ENCODE measurements at places on chromosomes 2 and 18.

- no peaks in the 10 kb centered on the region for H3K27me3 ChIP-seq
- no peaks in the 10 kb centered on the region for H3K36me3 ChIP-seq
- H3K4me3 ChIP-seq, result no peak overlapping the region
- H3K27ac ChIP-seq, result no peak overlapping the region
- H3K4me1 ChIP-seq, result no peaks in the 10 kb centered on the region
- no peak for DNase-seq
These were observed 90.3 kb downstream of the C1QL2 start for GRCh38 chr2:119068154-119068725.

GRCh38 chr18:58990720-58991119, 126.0 kb downstream of the ZNF532 start:
- peak overlapping the region; percentile 90 for H3K27ac ChIP-seq
- H3K27me3 ChIP-seq, result no peaks in the 10 kb centered on the region
- no peak for DNase-seq

DNA sequence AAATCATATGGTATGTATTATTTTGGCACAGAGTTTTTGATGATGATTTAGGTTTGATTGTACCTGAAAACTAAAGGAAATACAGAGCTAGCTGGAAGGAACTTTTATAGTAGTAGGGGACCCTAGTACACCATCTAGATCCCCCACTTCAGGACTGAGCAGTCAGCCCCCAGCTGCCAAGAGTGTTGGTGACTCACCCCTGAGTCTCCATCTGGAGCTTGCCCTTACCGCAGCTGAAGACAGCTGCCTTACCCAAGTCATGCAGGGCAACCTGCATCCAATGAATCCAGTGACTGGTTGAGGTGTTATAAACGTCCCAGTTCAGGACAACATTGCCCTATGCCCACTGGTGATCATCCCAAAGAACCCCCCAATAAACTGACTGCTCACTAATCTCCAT, 15.3 kb downstream of the PMS1 start:
- no peaks in the 10 kb centered on the region for H3K36me3 ChIP-seq
- no peaks in the 10 kb centered on the region for H3K4me1 ChIP-seq

DNA sequence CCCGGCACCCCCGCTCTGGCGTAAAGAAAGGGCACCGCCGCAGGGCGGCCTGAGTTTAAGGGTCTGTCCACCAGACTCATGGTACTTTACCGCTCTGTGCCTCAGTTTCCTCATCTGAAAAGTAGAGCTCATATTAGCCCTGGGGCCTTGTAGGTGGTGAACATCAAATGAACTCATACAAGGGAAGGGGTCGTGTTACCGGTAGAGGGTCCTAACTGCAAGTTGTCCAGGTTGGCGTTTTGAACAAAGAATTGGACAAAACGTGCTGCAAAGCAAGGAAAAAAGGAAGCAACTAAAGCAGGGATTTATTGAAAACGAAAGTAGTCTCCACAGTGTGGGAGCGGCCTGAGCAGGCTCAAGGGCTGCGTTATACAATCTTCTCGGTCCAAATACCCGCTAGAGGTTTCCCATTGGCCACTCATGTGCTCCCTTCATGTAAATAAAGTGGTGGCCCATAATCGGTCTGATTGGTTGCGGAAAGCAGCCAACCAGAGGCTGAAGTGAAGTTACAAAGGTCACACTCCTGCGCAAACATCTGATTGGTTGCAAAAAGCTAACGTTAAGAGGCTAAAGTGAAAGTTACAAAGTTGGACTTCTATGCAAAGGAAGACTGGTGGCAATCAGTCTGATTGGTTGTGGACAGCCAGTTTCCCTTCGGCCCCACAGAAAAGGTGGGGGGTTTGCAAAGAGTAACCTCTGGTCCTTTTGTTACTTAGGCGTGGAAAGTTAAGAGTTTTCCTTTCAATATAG, 80.7 kb upstream of the LDLRAD4 start:
- no peaks in the 10 kb centered on the region for H3K4me1 ChIP-seq
- H3K27me3 ChIP-seq, result peaks cover 13% of the 10 kb centered on the region
- no peaks in the 10 kb centered on the region for H3K36me3 ChIP-seq
- H3K4me3 ChIP-seq, result peak overlapping the region; percentile 74

DNA sequence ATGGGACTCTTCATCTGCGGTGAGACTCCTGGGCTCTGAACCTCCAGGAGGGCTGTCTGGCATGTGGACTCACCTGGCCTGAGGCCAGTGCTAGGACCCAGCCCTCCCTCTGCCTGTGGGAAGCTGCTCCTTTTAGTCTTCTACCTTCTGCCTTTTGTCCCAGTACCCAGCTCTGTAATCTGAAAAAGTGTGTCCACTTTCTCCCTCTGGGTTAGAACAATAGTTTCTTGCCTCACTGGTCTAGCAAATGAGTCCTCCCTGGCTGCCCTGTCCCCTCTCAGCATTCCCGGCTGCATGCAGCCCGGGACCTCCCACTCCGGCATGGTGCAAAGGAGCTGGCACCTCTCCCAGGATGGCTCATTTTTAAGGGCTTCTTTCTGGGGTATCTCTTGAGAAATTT, 25.9 kb downstream of the GKN2 start:
- H3K36me3 ChIP-seq, result no peaks in the 10 kb centered on the region
- H3K4me3 ChIP-seq, result no peak overlapping the region
- no peaks in the 10 kb centered on the region for H3K4me1 ChIP-seq
- no peaks in the 10 kb centered on the region for H3K27me3 ChIP-seq
- no peak overlapping the region for H3K27ac ChIP-seq

- no peak overlapping the region for H3K4me3 ChIP-seq
- H3K27ac ChIP-seq, result no peak overlapping the region
- H3K27me3 ChIP-seq, result no peaks in the 10 kb centered on the region
- no peaks in the 10 kb centered on the region for H3K4me1 ChIP-seq
- no peak for DNase-seq
These were observed 112.5 kb downstream of the TFCP2L1 start for GRCh38 chr2:121172456-121172855.

DNA sequence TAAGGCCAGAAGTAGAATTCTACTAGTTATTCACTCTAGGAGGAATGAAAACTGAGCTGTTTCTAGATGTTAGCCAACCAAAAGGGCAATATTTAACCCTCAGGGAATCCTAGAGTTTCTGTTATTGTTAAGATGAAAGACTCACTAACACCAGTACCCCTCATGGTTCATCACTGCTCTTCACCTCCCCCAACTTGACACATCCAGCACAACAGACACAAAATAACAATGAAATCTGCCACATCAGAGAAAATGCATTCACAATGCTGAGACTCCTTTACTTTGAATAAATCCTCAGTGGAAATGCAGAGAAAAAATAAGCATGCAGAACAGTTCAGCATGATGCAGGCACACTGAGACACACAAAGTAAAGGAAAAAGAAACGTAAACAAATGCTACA, 111.3 kb downstream of the RIF1 start:
- H3K4me3 ChIP-seq, result no peak overlapping the region
- no peaks in the 10 kb centered on the region for H3K36me3 ChIP-seq
- H3K27ac ChIP-seq, result no peak overlapping the region
- H3K27me3 ChIP-seq, result no peaks in the 10 kb centered on the region
- H3K4me1 ChIP-seq, result no peaks in the 10 kb centered on the region
- DNase-seq, result no peak

- peak overlapping the region; percentile 49 for H3K27ac ChIP-seq
- DNase-seq, result no peak
- no peaks in the 10 kb centered on the region for H3K4me1 ChIP-seq
- H3K27me3 ChIP-seq, result no peaks in the 10 kb centered on the region
These were observed 19.0 kb upstream of the SAG start for GRCh38 chr2:233288663-233289062.

- H3K4me1 ChIP-seq, result peaks cover 17% of the 10 kb centered on the region
- peak overlapping the region; percentile 6 for H3K27ac ChIP-seq
- no peak for DNase-seq
These were observed 114.5 kb upstream of the ZFP36L2 start for GRCh38 chr2:43340945-43341356.

DNA sequence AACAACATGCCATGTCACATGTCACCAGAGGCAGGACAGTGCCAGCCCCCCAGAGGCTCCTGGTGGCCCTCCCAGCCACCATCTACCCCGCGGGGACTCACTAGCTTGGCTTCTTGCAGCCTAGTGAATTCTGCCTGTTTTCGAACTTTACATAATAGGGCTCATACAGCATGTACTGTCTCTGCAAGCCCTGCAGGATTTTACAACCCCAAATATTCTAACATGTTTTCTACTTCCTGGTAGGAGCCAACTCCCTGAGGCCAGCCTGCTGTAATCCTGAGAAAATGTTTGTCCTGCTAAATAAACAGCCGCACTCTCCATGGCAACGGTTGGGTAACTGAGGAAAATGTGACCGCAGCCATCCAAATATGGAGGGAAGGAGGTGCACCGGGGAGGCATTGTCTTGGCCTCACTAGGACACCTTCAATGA, 2.7 kb downstream of the PER2 start:
- H3K4me1 ChIP-seq, result peaks cover 32% of the 10 kb centered on the region
- H3K27ac ChIP-seq, result peak overlapping the region; percentile 97
- H3K27me3 ChIP-seq, result no peaks in the 10 kb centered on the region
- H3K4me3 ChIP-seq, result no peak overlapping the region

DNA sequence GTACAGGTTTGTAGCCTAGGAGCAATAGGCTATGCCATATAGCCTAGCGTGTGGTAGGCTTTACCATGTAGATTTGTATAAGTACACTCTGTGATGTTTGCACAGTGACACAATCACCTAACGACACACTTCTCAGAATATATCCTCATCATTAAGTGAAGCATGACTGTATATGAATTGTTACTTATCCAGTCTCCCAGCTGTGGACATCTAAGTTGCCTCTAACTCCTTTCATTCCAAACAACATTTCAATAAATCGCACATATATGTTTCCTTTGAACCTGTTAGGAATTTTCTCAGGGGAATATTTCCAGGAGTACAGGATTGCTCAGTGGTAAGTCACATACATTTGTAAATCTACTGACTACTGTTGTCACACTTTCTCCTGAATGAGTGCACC, 90.0 kb downstream of the ARHGAP15 start:
- H3K27ac ChIP-seq, result no peak overlapping the region
- no peaks in the 10 kb centered on the region for H3K36me3 ChIP-seq

DNA sequence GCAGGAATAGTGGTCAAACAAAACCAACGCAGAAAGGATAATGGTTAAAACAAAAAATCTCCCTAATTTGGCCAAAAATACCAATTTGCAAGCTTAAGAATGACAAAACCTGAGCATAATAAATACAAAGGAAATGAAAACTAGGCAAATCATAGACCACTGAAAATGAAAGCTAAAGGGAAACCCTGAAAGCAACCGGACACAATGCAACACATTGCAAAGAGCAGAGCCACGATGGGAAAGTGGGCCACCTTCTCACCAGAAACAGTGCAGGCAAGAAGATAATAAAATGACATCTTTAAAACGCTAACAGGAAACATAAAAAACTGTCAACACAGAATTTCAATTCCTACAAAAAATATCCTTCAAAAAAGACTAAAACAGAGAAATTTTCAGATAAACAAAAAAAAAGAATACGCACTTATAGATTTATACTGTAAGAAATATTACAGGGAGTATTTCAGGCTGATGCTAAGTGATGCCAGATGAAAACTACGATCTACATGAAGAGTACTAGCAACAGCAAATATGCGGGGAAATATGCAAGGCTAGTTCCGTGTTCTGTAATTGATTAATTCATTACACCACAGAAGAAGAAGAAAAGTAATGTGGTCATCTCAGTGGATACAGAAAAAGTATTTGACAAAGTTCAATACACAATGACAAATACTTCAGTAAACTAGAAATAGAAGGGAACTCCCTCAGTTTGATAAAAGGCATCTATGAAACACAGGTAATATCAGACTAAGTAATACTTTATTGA, 239.5 kb downstream of the L3MBTL4 start:
- no peaks in the 10 kb centered on the region for H3K36me3 ChIP-seq
- H3K4me1 ChIP-seq, result no peaks in the 10 kb centered on the region
- H3K27ac ChIP-seq, result no peak overlapping the region
- DNase-seq, result no peak
- H3K27me3 ChIP-seq, result no peaks in the 10 kb centered on the region
- H3K4me3 ChIP-seq, result no peak overlapping the region

- DNase-seq, result no peak
- no peaks in the 10 kb centered on the region for H3K4me1 ChIP-seq
- no peak overlapping the region for H3K4me3 ChIP-seq
These were observed 12.9 kb upstream of the IKZF2 start for GRCh38 chr2:213164263-213164662.

DNA sequence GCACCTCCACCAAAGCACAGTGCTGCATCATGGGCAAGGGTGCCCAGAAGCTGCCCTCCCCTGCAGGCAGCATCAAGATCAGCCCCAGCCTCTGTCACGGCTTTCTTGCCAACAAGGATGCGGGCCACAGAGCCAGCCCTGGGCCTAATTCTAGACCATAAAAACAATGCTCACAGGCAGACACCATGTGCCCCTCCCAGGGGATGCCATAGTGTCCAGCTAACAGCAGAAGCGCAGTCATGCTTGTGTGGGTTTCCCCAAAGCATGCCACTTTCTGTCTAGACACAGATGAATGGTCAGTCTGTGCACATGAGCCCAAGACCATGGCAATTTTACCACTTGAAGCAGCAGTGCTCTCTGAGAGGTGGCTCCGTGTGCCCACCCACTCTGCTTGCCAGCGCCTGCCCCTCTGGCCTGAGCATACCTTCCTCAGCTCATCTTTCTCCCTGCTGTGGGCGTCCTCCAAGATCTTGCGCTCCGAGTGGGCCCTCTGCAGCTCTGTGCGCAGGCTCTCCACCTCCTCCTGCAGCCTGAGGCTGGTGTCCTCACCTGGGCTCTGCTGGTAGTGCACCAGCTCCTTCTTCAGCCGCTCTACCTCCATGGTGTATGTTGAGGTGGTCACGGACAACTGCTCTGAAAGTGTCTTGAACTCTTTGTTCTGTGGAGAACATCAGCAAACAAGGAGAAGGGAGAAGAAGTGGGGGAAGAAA, 81.3 kb upstream of the ACAA2 start:
- no peaks in the 10 kb centered on the region for H3K27me3 ChIP-seq
- no peak for DNase-seq
- H3K36me3 ChIP-seq, result no peaks in the 10 kb centered on the region

GRCh38 chr2:175251425-175252041, 70.0 kb upstream of the ATP5MC3 start:
- H3K27me3 ChIP-seq, result peaks cover 5% of the 10 kb centered on the region
- no peak for DNase-seq
- no peak overlapping the region for H3K4me3 ChIP-seq
- H3K36me3 ChIP-seq, result no peaks in the 10 kb centered on the region
- no peaks in the 10 kb centered on the region for H3K4me1 ChIP-seq
- no peak overlapping the region for H3K27ac ChIP-seq

DNA sequence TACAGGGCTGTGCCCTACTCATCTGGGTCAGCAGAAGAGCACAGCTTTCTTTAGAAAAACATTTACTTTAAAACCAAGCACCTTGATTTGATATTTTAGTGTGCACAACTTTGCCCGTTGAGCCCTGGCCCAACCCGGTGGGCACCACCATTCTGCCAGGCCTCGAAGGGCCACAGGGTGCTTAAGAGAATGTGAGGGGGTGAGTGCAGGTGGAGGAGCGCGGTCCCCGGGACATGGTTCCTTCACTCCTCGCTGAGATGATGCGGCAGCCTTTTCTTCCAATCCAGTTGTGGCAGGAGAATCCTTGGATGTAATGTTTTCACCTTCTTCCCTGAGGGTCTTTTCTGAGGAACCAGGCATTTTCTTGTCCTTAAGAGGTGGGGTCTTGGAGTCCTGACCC, 119.0 kb downstream of the RPIA start:
- DNase-seq, result no peak
- H3K4me3 ChIP-seq, result no peak overlapping the region
- H3K27ac ChIP-seq, result no peak overlapping the region
- no peaks in the 10 kb centered on the region for H3K4me1 ChIP-seq
- H3K36me3 ChIP-seq, result no peaks in the 10 kb centered on the region
- H3K27me3 ChIP-seq, result no peaks in the 10 kb centered on the region

- H3K36me3 ChIP-seq, result no peaks in the 10 kb centered on the region
- DNase-seq, result no peak
- H3K27ac ChIP-seq, result no peak overlapping the region
- no peaks in the 10 kb centered on the region for H3K27me3 ChIP-seq
- H3K4me1 ChIP-seq, result no peaks in the 10 kb centered on the region
These were observed 48.3 kb upstream of the CAVIN2 start for GRCh38 chr2:191895195-191895594.
